ENCODE measurements at places on chromosomes 5 and 9.

DNA sequence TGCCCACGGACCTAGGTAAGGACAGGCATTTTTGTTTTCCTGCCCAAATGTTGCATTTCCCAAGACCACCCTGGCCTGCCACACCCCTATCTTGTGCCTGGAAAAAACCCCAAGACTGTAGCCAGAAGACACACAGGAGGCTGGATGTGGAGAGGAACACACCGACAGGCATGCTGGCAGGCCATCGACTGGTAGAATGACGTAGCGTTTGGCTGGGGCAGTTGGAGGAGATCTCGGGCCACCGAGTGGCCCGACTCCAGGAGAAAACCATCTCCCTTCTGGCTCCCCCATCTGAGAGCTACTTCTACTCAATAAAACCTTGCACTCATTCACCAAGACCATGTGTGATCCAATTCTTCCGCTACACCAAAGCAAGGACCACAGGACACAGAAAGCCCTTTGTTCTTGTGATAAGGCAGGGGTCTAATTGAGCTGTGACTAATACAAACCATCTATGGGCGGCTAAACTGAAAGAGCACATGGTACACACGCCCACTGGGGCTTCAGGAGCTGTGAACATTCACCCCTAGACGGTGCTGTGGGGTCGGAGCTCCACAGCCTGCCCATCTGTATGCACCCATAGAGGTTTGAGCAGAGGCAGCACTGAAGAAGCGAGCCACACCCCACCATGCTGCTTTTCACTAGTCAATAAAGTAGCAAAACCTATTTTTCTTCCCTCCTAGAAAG is 38.9 kb upstream of the N4BP3 start:
- no peak for DNase-seq

DNA sequence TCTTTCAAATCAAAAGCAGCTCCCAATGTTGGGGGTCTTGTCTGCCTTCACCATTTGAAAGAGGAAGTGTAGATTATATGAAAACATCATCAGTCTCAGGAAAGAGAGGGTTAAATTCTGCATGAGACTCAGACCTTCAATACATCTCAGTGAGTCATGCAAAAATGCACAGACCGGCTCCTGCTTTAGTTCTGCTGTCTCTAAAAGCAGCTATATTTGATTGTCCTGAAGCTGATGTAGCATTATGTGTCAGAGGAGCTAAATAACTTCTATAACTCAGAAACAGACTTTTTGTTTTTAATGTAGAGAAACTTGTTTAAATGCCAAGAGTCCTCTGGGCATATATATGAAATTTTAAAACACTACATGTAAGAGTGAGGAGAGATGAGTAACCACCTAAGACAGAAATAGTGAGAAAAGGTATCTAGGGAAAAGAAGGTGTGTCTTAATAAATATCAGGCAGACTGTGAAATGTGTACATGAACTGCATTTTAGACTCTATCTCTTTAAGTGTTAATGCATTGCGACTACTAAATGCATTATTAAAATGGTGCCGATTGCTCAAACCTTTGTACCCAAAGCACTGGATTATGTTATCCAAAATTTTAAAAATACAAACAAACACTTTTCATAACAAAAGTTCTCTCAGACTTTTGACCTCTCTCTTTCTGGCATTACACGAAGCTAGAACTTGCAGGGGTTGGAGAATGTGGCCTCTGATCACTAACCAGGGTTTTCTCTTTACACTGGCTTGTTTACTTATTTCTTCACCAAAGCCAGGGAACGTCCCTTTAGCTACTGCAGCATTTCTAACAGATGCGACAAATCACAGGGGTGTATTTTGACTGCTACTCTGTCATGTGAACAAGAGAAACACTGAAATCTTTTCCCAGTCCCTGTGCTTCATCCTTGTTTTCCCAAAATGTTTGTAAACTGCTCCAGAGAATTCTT is 302.3 kb downstream of the ARL15 start:
- DNase-seq, result peak; percentile 68

DNA sequence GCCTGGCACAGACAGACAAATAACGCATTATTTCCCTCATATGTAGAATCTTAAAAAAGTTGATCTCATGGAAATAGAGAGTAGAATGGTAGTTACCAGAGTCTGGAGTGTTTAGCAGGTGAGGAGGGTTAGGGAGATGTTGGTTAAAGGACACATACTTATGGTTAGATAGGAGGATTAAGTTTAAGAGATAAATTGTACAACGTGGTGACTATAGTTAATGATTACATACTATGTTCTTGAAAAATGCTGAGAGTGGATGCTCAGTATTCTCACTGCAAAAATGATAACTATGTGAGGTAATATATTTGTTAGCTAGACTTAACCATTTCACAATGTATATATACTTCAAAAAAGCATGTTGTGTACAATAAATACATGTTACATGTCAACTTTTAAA is 38.0 kb downstream of the CERT1 start:
- no peak for DNase-seq

DNA sequence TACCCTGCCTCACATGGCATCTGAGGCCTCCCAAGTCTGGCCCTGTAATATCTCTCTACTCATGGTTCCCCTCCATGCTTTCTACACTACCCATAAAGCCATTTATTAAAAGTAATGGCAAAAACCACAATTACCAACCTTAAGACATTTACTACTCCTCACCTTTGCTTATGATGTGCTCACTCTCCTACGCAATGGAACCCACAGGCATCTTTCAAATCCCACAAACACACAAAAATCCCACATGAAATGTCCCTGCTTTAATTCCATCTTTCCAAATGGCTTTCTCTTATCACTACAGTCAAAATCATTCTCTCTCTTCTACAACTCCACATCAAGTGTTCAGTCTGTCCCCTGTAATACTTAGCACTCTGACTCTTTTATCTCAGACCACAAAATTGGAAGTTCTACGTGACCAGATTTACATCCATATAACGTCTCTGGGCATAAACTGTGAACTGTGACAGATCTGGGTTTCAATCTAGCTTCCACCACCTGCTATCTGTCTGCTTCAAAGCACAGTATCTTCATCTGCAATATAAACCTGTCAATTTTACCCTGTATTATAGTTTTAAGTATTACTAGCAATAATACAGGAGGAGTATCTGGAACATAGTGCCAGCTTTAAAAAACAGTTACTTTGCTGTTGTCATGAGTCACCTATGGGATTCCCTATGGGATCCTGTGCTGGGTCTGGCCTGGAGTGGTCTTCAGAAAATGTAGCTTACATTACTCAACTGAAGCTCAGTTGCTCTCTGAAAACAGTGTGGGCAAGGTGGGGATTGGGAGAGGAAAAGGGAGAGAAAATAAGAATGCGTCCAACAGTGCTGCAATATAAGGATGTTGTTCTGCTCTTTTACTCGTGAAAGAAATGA is 137.1 kb upstream of the TRIM32 start:
- DNase-seq, result no peak

DNA sequence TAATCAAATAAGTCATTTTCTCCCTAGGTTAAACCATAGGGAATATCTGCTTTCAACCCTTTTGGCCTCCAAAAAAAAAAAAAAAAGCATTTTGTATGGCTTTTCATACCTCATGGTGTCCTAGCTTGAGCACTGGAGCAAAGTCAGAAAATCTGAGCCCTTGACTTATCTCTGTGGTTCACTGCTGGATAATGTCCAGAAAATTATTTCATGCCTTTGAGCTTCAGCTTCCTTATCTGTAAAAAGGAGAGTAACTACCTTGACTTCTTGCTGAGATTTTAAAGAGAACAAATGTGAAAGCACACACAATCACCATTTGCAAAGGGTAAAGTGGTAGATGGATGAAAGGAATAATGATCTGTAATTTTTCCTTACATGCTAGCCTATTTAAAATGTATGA is 165.9 kb downstream of the ALDH1A1 start:
- DNase-seq, result no peak

- no peak for DNase-seq
Measured at GRCh38 chr9:115764645-115765044, 388.9 kb upstream of the PAPPA start.

GRCh38 chr5:24645483-24645882 is 705 bp upstream of the CDH10 start:
- DNase-seq, result no peak

DNA sequence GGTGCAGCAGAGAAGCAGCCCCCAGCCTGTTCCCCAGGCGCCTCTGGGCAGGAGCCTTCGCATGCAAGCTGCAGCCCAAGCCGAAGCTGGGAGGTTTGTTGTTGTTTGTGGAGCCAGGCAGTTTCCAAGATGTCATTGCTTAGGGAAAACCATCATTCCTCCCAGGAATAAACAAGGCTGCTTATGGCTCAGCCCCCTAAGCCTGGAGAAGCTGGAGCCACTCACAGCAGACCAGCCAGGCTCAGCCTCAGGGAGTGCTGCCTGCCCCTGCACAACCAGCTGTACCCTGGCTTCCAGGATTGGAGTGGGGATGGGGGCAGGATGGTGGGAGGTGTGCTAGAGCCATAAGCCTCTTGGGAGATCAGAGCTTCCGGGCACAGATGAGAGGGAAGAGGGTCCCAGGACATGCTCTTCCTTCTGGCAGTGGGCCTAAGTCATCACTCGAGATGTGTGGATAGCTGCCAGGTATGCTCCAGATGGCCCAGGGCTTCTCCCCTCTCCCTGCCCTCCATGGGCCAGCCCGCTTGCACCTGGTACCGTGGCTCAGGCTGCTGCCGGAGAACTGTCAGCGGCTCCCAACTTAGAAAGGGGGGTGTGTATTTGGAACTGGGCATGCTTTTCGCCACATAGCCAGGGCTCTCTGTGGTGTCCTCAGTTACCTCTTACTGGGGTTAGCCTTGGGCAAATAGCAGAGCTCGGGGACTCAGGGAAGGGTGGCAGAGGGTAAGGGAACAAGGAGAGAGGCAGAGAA is 105.2 kb downstream of the RGS3 start:
- no peak for DNase-seq

- no peak for DNase-seq
Measured at GRCh38 chr5:56006094-56006493, 11.3 kb upstream of the IL6ST start.

- no peak for DNase-seq
Measured at GRCh38 chr9:1939466-1939865, 75.7 kb upstream of the SMARCA2 start.

DNA sequence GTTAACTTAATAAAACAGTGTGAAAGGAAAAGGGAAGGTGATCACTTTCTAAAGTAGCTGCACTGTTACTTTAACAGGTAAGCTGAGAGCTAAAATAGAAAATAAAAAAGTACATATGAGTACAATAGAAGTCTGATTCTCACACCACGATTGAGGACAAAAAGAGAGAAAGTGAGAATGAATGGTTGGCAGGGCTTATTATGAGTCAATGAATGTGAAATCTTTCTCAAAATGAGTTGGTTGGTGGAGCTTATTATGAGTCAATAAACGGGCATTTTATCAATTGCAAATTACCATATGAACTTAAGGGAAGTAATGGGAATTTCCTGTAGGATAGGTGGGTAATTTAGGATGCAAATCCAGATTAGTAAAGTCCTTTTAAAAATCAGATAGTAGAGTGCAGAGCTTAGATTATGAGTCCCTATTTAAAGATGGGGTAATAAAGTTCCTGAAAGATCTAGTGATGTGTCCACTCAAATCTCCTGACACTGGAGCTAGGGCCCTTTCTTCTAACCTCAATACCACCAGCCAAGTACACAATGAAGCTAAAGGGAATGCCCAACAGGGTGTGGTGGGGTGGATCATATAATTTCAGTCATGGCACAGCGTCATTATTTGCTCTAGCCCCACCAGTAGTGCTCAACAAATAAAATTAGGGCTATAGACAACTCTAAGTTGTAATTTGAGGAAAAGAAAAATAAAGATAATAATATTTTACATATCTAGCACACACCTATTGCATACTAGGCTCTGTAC is 21.1 kb upstream of the TLR4 start:
- no peak for DNase-seq

DNA sequence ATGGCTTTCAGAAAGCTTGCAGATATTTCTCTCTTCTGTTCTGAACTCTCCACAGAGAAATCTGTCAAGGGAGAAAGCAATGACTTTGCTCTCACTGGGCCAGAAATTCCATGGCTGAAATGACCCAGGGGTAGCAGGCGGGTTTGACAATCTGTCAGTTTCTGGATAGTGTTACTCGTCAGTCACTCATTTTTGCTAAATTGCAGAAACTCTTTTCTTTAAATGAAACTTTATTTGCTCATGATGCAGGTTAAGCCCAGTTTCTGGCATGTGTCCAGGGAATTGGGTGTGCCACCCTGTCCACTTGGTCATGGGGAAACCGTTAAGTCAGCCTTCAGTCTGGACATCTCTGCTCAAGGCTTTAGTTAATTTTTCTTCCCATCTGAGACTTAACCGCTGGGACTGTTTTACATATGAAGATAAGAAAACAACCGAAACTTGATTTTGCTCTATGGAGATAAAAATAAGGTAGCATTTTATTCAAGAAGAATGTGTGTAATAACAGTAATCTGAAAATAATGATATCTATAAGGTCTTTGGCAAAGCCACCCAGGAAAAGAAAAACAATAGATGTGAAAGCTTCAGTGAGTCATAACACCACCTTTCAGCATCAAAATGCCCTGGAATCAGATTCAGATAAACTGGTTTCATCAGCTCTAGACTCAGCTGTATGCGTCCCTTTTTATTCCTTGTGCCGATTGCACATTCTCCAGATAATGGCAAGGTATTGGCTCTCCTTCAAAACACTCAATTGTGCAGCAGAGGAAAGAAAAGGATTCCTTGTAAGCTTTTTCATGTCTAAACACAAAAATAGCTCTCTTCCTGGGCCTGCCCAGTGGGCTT is 308.3 kb downstream of the ZSWIM6 start:
- DNase-seq, result no peak

DNA sequence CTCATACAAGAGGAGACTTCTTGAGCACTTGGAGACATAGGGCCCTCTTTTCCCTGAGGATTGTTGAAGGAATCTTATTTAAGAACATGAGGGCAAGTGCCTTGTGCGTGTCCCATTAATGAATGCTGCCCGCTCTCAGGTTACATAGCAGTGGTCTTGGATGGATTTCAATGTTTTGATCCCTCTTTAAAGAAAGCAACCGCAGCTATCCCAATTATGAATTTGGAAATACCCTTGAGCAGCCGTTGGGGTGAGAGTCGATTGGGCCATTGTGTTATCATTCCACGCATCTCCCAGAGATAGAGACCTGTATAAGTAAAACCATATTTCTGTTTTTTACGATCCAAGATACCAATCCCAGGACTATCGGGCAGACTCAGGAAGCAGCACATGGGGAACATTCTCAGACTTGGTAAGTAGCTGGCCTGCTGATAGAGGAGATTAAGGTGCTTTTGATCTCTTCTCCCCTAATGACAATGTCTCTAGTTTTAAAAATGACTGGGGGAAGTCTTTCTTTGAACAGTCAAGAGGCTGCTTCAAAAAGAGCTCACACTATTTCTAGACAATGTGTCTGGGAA is 145.3 kb downstream of the MACROH2A1 start:
- DNase-seq, result no peak

DNA sequence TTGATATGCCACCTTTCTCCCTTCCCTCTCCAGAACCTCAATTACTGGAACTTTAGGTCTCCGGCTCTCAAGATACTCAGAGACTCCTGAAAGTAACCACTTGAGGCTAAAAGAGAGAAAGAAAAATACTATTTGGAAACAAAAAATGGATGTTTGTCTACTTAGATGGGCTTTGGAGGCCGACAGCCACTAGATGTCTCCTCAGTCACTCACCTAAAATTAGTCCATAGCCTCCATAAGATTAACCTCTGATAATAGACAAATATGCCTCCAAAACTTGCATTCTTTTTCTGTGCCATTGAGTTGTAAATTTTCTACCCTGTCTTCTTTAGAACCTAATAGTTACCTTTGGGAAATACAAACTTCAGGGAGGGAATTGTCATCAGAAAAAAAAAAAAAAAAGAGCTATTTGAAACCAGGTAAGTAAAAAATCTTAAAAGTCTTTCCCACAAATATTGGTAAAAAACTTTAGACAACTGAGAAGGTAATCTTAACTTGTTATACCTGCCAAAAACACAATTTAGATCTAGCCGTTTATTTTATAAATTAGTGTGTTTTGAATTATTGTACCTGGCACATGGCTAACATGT is 11.2 kb upstream of the PCDH1 start:
- DNase-seq, result no peak
